ENCODE measurements at places on chromosomes 4 and X.

- DNase-seq = no peak
These were observed 16.5 kb upstream of the ENPP6 start for GRCh38 chr4:184234155-184234554.

GRCh38 chr4:108555701-108556100 is 64.7 kb upstream of the RPL34 start:
- DNase-seq = no peak

DNA sequence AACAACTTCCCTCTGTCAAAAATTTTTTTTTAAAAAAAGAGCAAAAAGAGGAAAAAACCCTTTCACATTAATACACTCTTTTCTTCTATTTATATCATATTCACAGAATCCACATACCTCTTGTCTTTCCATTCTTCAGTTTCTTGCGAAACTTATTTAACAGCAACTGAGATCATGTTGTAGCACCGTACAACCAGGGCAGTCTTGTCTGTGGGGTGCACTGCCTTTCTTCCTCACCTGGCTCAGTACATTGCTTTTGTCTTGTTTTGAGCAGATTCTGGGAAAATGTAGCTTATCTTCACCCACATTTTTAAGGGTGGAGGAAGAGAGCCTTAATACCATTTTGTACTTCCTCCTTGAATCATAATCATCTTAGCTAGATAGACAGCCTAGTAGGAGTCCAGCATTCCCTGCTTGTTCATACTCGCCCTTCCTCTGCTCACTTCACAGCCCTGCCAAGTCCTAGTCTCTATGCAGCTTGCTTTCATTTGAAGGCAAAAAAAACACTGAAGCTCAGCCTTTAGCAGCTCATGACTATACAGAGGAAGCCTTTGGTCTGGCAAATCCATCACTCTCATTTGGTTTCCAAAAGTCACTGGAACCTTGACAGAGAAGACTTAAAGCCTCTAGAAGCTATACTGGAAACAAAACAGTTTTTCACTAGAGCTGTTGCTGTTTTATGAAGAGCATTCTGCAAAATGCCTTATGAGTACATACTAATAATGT is 140.6 kb upstream of the BANK1 start:
- no peak for DNase-seq

- DNase-seq = no peak
These were observed 66.7 kb downstream of the RBMX2 start for GRCh38 chrX:130468395-130468923.

DNA sequence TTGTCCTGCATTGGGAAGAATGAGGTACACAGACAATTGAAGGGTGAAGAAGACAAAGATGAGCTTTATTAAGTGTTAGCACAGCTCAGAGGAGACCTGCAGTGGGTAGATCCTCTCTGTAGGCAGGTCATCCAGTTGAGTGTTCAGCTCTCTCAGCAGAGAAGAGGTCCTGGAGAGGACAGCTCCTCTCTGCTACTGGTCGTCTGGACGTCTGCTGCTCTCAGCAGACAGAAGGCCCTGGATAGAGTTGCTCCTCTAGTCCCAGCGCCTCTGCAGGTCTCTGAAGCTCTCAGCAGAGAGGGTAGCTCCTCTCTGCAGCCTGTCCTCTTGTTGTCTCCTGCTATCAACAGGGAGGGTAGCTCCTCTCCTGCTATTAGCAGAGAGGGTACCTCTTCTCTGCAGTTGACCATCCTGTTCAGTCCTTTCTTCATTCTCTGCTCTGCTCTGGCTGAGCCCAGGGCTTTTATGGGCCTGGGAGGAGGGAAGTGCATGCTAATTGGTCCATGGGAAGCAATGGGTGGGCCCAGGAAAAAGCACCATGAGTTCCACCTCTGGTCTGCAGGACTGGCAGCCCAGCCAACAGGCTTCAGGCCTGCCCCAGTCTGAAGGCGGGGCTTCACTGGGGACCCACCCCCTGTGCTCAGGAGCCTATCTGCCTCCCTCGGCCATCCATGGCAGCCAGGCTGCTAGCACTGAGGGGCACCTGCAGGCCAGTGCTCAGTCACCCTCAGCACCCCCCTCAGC is 54.1 kb upstream of the IBSP start:
- DNase-seq = no peak

DNA sequence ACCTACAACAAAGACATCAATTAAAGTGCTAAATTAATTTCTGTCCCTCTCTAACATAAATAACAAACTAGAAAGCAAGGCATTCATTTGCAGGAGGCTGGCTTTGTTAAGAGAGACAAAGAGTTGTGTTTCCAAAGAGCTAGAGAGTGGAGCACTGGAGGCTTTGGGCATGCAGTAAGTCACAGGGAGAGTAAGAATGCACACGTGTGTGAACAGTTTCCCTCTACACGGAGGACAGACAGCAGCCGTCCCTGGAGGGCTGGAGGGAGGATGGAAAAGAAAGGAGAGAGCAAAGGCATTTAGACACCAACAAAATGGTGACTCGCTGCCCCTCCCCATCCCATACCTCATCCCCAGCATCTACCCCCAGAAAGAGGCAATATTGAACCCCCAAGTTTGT is 20.4 kb upstream of the DCHS2 start:
- no peak for DNase-seq

DNA sequence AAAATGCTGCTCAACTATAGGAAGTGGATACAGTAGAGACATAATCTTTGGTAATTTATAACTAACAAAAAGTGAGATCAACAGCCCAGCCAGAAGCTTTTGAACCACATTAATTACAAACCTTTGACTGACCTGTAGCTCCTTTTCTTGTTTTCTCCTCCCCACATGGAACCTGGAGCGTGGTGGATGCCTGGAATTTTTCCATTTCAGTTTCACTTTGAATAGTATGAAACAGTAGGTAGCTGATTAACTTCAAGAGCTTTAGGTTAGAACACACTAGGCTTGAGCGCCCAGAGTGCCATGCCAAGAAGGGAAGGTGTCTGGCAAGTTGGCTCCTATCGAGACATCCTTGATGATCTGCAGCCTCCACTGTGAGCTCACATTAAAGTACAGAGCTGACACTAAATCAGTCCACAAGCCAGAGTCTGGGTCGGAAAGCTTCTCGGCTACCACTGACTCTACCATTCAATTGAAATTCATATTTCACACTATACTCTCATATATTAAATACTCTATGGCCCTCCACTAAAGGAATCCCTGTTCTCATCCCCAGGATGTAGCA is 143.4 kb downstream of the GLRA2 start:
- no peak for DNase-seq

- DNase-seq = no peak
These were observed 640.3 kb downstream of the TRIML1 start for GRCh38 chr4:188779581-188779980.

DNA sequence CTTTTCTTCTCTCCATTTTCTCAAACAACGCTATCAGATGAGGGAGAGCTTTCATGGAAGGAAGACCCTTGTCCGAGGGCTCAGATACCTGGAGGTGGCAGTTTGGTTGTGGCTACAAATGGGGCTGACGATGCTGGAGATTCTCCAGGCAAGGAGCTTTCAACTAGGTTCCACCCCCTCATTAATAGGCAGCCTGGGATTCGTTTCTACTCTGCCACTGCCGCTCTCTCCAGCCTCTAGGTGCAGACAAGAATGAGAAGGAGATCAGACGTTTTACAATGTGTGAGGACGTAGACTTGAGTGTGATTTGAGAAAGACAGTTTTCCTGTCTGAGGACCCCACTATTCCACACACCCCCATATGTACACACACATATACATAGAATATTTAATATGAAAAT is 53.1 kb downstream of the ETNPPL start:
- DNase-seq = no peak

GRCh38 chrX:15929194-15929593 is 74.6 kb upstream of the AP1S2 start:
- DNase-seq = no peak

DNA sequence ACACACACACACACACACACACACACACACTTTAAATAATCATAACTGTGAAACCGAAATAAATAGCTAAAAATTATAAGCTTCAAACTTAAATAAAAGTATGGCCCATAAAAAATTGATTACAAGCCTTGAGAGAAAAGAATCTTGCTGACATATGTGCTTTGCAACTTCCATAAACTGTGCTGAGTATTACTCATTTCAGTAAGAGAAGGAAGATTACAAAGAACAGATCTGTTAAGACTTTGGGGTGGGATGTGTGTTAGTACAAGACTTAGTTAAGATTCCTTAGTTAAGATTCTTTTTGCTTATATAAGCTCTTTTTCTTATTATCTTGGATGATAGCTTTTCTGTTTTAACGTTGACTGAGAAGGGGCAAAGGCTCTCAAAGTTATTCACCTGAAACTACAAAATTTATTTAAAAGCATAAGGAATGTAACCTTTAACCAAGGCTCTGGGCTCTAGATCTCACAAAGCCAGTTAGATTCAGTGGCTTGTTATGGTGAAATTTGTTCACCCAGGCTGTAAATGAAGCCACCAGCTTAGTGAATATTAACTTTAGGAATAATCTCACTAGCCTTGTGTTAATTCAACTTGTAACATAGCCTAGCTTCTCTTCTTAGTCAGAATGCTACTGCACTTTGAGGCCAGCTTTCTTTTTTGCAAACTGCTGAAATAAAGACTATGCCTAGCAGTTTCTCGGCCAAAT is 58.2 kb downstream of the ARSJ start:
- no peak for DNase-seq

- DNase-seq = no peak
These were observed 55.8 kb downstream of the ADAMTS3 start for GRCh38 chr4:72513227-72513626.

GRCh38 chr4:18401425-18401824 is 379.9 kb upstream of the LCORL start:
- no peak for DNase-seq

DNA sequence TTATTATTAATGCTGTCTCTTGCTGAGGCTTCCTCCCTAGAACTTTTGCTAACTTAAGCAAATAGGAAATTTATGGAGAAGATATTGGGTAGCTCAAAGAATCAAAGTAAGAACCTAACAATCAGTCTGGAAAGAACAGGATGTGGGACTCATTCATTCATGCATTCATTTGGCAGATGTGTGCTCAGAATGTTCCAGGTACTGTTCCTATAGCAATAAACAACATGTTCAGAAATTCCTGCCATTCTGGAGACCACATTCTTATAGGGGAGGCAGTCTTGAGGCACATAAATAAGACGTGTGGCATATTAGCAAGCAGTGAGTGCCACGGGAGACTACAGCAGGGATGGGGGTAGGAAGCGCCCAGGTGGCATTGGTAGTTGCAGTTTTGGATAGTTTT is 5.0 kb downstream of the GRK4 start:
- DNase-seq = no peak

DNA sequence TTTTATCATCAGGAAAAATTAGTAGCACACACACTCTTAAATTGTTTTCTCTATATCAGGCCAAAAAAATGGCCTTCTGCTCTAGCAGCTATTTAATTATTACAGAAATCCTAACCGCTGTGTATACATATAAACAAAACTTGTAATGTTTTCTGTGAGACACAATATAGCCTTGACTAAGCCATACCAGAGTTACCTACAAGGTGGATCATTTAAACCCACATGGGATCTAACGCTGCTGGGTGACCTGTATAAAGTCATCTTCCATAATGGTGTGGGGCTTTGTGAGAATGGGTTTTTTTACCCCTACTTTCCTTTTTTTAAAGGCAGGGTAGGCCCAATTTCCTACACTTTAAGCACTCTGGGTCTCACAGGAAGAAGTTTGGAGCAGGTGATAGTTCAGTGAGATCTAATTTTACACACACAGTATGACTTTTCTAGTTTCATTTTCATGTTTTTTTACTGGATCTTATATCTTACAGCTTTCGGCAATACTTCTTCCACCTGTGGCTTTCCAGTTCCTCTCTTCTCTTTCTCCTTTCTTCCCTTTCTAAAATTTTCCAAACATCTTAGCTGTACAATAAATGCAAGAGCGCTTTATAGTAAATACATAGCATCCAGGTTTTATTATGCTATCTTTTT is 66.9 kb upstream of the MMAA start:
- no peak for DNase-seq

- DNase-seq = no peak
These were observed 50.2 kb downstream of the DDX3X start for GRCh38 chrX:41384051-41384705.

DNA sequence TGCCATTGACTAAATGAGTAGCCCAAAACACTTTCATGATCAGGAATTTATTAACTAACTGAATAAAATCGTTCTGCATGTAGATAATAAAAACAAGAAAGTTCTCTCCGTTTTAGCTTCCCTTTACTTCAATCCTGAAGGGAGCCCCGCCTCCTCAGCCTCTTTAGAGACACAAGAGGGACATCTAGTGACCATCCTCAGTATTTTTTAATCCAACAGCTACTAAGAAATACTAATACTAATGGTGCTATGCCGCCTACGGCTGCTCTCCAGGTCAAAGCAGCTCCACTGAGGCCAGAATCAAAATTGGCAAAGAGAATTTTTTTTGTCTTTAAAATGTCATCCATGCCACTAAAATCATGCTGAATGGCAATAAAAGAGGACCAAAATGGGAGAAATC is 3.2 kb upstream of the PCDH19 start:
- no peak for DNase-seq

- no peak for DNase-seq
These were observed 122.0 kb downstream of the CORIN start for GRCh38 chr4:47715716-47716416.

DNA sequence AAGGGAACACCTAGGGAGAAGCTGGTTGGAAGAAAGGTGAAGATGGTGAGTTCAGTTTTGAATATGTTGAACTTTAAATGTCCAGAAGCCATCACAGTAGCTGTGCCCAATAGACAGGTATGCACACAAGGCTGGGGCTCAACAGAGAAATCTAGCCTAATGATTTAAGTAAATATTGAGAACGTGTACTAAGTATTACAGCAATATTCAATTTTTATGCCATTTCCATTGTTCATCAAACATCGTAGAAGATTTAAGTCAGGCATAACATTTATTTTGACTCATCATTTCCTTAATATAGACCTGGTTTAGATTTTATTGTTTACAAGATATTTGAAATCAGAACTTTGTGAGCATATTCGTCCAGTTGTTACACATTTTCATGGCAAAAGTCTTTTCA is 116.4 kb downstream of the HPGD start:
- no peak for DNase-seq

- no peak for DNase-seq
These were observed 306.9 kb downstream of the KCNIP4 start for GRCh38 chr4:21641696-21642095.

- DNase-seq = no peak
These were observed 53.2 kb downstream of the HADH start for GRCh38 chr4:108042927-108043326.

- DNase-seq = no peak
These were observed 73.3 kb downstream of the RBM46 start for GRCh38 chr4:154854362-154854761.
